ENCODE measurements at places on chromosomes 11 and 22.

DNA sequence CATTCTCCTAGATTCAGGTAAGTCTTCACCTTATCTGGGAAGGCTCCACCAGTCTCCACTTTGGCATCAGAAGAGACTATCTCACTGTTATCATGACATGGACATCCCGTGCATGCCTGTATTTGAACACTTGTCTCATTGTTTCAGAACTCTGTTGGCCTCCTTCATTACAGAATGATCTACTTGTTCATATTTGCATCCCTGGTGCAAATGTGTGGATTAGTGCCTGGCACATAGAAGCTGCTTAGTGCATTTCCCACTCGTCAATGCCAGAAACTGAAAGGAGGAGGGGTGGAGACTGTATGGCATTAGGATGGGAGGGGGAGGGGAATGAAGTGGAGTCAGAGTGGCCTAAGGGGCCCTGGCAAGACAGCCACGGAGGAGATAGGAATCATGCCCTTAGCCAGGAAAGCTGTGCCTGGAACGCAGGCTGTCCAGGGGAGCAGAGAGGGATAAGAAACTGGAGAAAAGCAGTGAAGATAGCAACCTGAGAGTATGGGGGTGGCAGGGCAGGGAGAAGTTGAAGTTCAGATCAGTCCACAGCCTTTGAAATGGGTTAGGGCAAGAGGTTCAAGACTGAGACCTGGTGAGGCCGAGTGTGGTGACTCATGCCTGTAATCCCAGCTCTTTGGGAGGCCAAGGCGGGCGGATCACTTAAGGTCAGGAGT is 53.8 kb upstream of the CAPRIN1 start:
- no peak for DNase-seq

GRCh38 chr11:119284344-119285157 is 32.4 kb downstream of the MCAM start:
- peak; percentile 59 for DNase-seq

DNA sequence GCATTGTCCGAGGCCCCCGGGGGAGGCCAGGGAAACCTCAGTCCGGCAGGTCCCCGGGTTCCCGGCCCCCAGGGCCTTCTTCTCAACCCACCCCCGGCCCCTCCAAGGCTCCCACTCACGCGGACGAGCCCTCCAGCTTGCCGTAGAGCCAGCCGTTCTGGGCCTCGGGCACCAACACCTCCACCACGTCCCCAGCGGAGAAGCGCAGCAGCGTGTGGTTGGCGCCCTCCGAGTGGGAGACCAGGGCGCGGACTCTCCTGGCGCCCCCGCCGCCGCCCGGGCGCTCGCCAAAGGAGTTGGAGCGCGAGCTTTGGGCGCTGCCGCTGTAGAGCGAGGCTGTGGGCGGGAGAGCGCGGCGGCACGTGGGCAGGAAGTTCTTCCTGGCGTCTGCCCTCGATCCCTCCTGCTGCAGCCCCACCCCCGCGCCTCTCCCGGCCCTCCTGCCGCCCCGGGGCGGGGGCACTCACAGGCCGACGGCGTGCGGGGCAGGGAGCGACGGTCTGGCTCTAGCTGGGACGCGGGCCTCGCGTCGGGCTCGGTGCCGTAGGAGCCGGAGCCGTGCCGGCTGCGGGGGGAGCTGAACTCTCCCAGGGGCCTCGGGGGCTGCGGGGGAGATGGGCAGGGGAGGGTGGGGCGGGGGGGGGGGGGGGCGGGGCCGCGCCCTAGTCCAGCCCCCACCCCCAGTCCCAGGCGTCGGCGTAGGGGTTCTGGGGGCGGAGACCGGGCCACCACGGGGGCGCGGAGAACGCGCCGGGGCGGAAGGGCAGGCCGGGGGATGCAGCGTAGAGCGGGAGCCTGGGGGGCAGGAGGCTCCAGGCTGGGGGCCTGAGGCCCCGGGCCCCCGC is 4.9 kb upstream of the SLC16A8 start:
- DNase-seq, result no peak

- DNase-seq, result peak; percentile 92
These were observed at the start of the genes POLR2L and TSPAN4 for GRCh38 chr11:842370-843002. Gene POLR2L, minus strand, starts transcription at chr11:842529. Its CDS starts 21 bp downstream, at chr11:842508. Gene TSPAN4, plus strand, starts transcription at chr11:842852. Its CDS starts 7,453 bp downstream, at chr11:850305.

GRCh38 chr22:49628391-49629260 is 199.0 kb downstream of the BRD1 start:
- no peak for DNase-seq

- no peak for DNase-seq
These were observed 1.5 kb downstream of the DDX10 start for GRCh38 chr11:108666373-108666772.

DNA sequence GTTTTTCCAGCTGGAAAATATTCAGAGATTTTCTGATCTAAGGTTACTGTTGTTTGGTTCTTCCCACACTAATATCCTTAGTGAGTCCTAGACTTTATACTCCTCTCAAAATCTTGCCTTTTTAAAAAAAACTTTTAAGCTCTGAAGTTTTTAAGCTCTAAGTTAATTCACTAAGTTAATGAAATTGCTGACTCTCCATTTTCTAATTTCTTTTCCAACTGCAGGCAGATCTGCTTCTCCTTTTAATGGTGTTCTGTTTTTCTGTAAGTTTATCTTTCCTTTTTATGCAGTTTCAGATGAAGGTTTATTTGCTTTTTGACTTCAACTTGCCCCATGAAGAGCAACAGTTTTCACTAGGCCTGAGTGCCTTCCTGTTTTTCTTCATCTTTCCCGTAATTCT is 125.8 kb upstream of the ARHGAP42 start:
- no peak for DNase-seq

DNA sequence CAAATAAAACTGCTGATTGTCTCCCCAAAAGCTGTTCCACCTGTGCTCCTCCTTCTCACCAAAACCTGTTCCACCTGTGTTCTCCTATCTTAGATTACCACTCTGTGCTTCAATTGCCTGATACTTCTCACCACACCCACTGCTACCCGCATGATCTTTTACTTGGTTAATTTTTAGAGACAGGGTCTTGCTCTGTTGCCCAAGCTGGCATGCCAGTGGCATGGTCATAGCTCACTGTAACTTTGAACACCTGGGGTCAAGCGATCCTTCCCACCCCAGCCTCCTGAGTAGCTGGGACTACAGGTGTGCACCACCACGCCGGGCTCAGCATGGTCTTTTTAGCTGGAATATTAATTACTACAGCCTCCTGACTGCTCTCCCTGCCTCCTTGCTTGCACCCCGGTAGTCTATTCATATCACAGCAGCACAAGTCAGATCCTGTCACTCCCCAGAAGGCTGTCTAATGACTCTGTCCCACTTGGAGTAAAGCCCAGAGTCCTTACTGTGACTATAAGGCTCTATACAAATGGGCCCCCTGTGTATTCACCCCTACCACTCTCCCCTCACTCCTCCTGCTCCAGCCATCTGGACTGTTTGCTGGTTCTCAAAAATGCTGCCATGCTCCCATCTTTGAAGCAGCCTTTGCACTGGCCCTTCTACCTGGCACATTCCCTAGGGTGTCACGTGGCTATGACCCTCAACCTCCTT is 3.5 kb downstream of the C11orf91 start:
- no peak for DNase-seq

DNA sequence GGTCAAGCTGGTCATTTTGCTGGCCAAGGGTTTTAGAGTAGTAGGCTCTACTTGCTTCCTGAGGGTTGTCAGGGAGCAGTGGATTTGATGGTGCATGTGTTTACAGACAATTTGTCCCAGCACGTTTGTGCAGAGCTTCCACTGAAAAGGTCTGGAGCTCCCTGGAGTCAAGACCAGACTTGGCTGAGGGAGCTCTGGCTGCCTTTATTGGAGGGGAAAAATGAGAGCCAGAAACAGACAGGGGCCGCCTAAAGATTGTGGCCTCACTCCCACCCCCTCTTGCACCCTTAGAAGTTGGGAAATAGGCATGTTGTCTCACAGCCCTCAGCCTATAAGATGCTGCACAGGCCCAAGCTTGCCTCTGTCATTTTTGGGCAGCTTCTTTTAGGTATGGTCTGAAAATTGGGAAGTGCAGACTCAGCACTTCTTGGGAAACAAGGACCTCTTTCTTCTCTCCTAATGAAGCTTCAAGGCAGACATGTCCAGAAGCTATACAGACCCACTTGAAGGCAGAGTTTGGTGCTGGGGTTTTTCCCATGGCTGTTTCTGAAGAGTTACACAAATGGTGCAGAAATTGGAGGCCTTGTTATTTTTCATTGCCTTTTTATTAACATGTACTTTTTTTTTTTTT is 55.1 kb downstream of the AMOTL1 start:
- DNase-seq, result no peak

GRCh38 chr11:24496386-24496735 is 492 bp upstream of the LUZP2 start:
- DNase-seq, result no peak

GRCh38 chr11:1780700-1781592 is 17.2 kb upstream of the CTSD start:
- DNase-seq, result no peak

DNA sequence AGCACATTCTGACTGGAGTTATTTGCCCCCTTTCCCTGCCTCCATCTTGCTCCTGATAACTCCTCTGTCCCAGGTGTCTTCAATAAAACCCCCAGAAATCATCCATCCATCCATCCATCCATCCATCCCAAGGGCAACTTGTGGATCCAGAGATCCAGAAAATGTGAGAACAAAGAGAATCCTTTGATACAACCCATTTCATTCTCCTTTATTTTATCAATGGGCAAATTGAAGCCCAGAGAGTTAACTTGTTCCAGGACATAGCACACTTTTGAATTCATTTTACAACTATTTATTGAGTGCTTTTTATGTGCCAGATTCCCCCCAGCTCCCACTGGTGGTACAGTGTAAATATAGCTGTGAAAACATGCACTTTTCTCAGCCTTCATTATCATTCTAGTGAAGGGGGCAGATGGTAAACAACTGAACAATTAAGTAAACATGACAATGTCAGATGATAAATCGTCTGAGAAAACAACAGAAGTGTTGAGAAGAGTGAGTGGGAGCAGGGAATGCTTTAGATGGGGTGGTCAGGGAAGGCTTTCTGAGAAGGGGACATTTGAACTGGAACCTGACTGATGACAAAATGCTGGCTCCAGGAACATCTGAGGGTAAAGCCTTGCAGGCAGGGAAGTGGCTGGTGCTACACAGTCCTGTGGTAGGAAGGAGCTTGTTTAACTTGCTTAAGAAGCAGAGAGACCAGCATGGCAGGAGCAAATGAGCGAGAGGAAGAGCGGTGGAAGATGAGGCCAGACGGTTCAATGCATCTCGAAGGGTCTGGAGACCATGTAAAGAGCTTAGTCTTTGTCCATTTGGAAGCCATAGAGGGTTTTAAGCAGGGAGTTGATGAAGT is 80.0 kb upstream of the TIMP3 start:
- DNase-seq, result no peak

GRCh38 chr11:44138286-44138685 is 42.8 kb downstream of the EXT2 start:
- DNase-seq, result no peak

DNA sequence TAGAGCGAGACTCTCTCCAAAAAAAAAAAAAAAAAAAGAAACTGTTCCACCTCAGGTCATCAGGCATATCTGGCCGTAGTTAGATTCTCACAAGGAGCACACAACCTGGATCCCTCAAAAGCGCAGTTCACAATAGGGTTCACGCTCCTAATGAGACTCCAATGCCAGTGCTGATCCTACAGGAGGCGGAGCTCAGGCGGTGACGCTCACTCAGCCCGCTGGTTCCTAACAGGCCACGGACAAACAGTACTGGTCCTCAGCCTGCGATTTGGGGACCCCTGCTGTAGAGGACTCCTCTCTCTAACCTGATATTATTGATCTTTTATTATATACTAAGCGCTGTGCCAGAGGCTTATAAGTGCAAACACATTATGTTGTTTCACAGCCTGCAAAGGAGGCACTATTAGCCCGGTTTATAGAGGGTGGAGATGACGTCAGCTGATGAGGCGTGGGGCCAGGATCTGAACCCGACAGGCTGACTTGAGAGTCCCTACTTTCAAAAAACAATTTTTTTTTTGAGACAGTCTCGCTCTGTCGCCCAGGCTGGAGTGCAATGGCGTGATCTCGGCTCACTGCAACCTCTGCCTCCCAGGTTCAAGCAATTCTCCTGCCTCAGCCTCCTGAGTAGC is 4.9 kb upstream of the MAFF start:
- no peak for DNase-seq

- no peak for DNase-seq
These were observed 2.1 kb downstream of the NRIP3 start for GRCh38 chr11:9001736-9002135.

DNA sequence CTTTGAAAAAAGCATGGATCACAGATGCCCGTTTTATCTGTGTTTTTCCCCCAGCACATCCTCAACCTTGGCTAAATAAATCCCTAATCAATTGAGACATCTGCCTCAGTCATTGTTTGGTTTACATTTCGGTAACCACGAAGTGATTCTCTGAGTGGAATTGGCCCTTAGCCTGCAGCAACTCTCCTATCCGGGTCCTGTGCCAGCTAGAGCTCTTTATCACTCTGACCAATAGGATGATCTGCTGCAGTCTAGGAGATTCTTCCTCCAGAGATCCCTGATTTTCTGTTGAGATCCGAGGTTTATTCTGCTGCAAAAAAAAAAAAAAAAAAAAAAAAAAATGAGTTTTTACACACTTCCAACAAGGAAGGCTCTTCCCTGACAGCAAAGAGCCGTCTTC is 137.3 kb downstream of the KCNA4 start:
- DNase-seq, result no peak

DNA sequence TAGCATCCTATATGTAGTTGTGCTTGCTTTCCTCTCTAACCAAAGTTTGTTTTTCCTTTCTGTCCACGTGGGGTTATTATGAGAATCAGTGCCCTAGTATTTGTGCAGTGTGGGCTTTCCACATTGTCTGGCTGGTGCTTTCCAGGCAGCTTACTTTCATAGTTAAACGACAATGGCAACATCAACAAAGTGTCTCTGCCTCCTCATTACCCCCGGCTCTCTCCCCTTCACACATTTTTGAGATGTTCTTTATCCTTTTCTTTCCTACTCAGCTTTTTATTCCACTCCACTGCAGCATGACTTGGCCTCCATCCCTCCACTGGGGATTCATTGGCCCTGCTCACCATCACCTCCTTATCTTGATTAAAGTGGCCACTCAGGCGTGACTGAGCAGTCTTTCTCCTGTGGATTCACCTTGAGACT is 19.1 kb downstream of the SPECC1L start:
- DNase-seq, result no peak

- DNase-seq, result peak; percentile 74
These were observed 8.3 kb downstream of the CD81 start for GRCh38 chr11:2385156-2386151.

- DNase-seq, result no peak
These were observed 2.6 kb downstream of the ACER3 start for GRCh38 chr11:76863196-76863777.

GRCh38 chr22:19723983-19724827 is 866 bp downstream of the GP1BB start:
- no peak for DNase-seq

- no peak for DNase-seq
These were observed 22.2 kb upstream of the ZNF143 start for GRCh38 chr11:9438611-9439010.

Data from germinal center (tissue), 1 donor.